Ascending aorta (tissue), 2 donors: ENCODE measurements at places on chromosomes 2 and 18. TPM values are rescaled to one million over a fixed set of nuclear protein-coding genes. Genes with fewer than 3 reads are reported as not detected.

DNA sequence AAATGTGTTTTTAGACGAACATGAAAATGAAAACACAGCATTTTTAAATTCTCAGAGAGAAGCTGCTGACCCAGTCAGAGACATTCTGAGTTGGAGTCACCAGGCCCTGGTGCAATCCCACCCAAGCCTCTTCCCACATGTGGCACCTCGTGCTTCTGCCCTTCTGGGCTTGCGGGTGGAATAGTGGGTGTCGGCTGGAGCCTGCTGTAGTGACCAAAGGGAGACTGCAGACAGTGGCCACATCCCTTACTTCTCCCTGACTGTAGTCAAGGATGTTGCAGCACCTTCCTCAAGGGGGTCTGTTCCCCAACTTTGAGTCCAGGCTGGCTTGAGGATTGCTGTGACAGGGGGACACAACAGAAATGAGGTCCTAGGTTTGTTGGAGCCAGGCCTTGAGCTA, 104.4 kb upstream of the GLI2 start:
- no peaks in the 10 kb centered on the region for H3K27me3 ChIP-seq
- H3K36me3 ChIP-seq, result no peaks in the 10 kb centered on the region
- H3K4me3 ChIP-seq, result no peak overlapping the region
- no peaks in the 10 kb centered on the region for H3K4me1 ChIP-seq

DNA sequence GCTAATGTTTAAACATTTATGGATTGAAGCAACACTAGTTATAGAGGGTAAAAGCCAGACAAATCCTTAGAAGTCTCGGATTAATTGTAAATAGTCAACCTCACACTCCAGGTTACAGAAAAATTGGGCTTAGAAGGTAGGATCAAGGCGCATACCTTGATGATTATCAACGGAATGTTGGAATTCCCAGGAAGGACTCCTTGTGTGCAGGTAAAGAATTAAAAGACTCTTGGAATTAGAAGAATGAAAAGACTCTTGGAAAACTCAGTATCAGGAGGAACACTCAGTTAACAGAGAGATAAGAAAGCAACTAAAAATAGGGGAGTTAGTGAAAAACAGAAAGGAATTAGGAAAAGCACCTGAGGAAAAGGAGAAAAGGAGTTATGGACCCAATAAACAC, 29.3 kb upstream of the EPHA4 start:
- H3K27me3 ChIP-seq, result no peaks in the 10 kb centered on the region
- no peak overlapping the region for H3K27ac ChIP-seq
- no peak for DNase-seq
- no peaks in the 10 kb centered on the region for H3K36me3 ChIP-seq
- no peak overlapping the region for H3K4me3 ChIP-seq

- H3K36me3 ChIP-seq, result no peaks in the 10 kb centered on the region
- H3K4me1 ChIP-seq, result no peaks in the 10 kb centered on the region
- H3K27ac ChIP-seq, result no peak overlapping the region
- no peaks in the 10 kb centered on the region for H3K27me3 ChIP-seq
Measured at GRCh38 chr2:219893541-219893940, 266.1 kb downstream of the SLC4A3 start.

Gene RFTN2
- total RNA-seq, result 4.8 TPM

GRCh38 chr2:169579044-169579443, 5.1 kb upstream of the PPIG start:
- H3K4me3 ChIP-seq, result no peak overlapping the region
- DNase-seq, result no peak
- H3K27ac ChIP-seq, result no peak overlapping the region
- H3K27me3 ChIP-seq, result no peaks in the 10 kb centered on the region

GRCh38 chr18:31577195-31577594, 14.5 kb upstream of the TTR start:
- H3K27ac ChIP-seq, result no peak overlapping the region
- no peak overlapping the region for H3K4me3 ChIP-seq
- no peaks in the 10 kb centered on the region for H3K4me1 ChIP-seq
- no peaks in the 10 kb centered on the region for H3K36me3 ChIP-seq

DNA sequence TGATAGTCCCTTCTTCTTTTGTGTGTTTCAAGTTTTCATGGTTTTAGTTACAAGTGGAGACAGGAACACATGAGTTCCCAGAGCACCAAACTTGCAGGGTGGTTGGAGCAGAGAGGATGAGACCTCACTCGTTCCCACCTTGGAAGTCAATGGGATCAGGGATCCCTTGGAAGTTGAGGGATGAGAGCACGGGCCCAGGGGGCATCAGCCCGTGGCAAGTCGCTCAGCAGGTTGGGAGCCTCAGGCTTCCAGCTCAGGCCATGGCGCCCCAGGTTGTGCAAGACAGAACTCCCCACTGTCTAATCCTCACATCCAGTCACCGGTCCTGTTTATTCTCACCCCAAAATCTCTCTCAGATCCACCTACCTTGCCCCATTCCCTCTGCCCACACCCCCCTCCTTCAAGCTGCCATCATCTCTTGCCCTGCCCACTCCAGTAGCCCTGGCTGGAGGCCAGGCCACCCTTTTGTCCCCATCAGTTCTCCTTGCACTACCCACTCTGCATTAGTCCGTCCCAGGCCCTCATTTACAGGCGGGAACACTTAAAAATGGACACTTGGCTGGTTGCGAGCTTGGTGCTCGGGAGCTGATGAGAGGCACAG, 37.6 kb upstream of the FOSL2 start:
- H3K36me3 ChIP-seq, result no peaks in the 10 kb centered on the region
- H3K27me3 ChIP-seq, result no peaks in the 10 kb centered on the region
- H3K27ac ChIP-seq, result peak overlapping the region; percentile 91

Gene PDE1A
- total RNA-seq, result 4.8 TPM

GRCh38 chr2:103166456-103167324, 404.9 kb downstream of the TMEM182 start:
- H3K36me3 ChIP-seq, result no peaks in the 10 kb centered on the region
- no peak overlapping the region for H3K27ac ChIP-seq
- H3K4me1 ChIP-seq, result no peaks in the 10 kb centered on the region
- DNase-seq, result no peak

DNA sequence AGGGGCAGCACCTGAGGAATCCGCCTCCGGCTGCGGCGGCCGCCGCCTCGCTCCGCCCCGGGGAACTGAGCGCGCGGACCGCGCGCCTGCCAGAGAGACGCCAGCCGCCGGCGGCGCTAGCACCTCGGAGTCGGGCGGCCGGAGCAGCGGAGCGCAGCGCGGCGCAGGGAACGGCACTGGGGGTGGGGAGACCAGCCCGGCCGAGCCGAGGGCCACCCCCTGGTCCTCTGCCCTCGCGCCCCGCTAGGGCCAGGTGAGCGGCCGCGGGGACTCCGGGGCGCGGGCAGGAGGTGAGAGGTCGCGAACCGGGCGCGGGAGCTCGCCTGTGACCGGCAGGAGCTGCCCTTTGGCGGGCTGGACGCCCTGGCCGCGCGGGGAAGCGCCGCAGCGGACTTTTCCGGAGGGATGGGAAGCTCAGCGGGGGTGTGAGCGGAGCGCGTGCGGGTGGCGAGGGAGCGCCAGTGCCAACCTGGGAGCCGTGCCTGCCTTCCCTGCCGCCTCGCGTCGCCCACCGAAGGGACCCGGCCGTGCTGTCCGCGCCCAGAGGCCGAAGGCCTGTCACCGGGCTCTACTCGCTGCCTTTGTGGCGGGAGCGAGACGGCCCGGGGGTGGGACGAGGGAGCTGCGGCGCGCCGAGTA, at the start of gene GREB1L:
Gene GREB1L, plus strand, starts transcription at position 92 of the 639 bp plus-strand sequence. CDS start 141,287 bp downstream, outside the sequence.
- H3K27me3 ChIP-seq, result no peaks in the 10 kb centered on the region
- H3K36me3 ChIP-seq, result no peaks in the 10 kb centered on the region
- peak within 1 kb of the TSS; percentile 73 for H3K4me3 ChIP-seq
- peaks cover 3% of the 10 kb centered on the region for H3K4me1 ChIP-seq
- peak; percentile 71 for DNase-seq
- H3K27ac ChIP-seq, result peak within 1 kb of the TSS; percentile 72

GRCh38 chr2:172969166-172969565, 106.5 kb upstream of the MAP3K20 start:
- H3K4me1 ChIP-seq, result peaks cover 15% of the 10 kb centered on the region
- H3K36me3 ChIP-seq, result no peaks in the 10 kb centered on the region
- no peak overlapping the region for H3K4me3 ChIP-seq
- no peak overlapping the region for H3K27ac ChIP-seq
- H3K27me3 ChIP-seq, result no peaks in the 10 kb centered on the region
- DNase-seq, result no peak

- H3K27me3 ChIP-seq, result no peaks in the 10 kb centered on the region
- no peaks in the 10 kb centered on the region for H3K4me1 ChIP-seq
- no peak for DNase-seq
- no peaks in the 10 kb centered on the region for H3K36me3 ChIP-seq
Measured at GRCh38 chr2:19947184-19947940, 42.5 kb downstream of the WDR35 start.

DNA sequence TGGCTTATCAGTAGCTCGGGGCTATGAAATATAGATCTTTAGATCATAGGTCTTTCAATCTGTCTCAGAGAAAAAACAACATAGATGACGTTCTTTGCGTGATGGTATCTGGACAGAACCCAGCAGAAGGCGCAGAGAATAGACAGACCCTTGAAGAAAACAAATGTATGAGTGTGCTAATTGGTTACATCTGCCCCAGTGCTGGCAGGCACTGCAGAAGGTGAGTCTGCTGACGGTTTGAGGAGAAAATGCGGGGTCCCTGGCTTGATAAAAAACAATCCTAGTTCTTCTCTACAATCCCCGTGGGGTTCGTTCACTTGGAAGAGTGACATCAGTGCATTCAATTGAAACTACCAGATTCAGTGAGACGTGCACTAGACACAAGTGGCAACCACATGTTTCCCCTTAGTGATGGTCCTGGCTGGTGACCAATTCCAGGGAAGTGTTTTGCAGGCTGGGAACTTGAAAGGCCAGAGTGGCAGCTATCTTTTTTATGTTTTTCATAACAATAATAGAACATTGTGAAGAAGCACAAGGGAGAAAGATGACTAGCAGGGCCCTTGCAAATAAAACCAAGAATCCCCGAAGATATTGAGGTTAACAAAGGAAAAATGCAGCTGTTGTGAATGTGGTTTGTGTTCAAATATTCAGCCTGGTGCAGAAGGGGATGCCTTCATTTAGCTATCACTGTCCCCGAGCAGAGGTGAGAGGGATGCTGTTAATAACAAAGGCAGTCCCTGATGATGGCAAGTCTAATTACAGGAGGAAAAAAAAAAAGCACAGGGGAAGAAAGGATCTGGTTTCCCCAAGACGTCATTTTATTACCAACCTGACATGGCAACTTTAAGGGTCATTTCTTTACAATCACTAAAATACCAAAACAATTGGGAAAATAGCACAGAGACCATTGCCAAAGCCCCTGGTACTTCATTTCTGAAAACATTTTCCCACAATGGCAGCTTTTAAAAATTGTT, 337.6 kb upstream of the FIGN start:
- H3K27ac ChIP-seq, result no peak overlapping the region
- H3K27me3 ChIP-seq, result no peaks in the 10 kb centered on the region
- H3K4me3 ChIP-seq, result no peak overlapping the region

GRCh38 chr2:3873899-3874298, 170.5 kb downstream of the DCDC2C start:
- no peaks in the 10 kb centered on the region for H3K27me3 ChIP-seq
- H3K36me3 ChIP-seq, result no peaks in the 10 kb centered on the region
- no peaks in the 10 kb centered on the region for H3K4me1 ChIP-seq
